ENCODE measurements at places on chromosomes 4 and X. TPM values are rescaled to one million over a fixed set of nuclear protein-coding genes. Genes with fewer than 3 reads are reported as not detected.
A peak's percentile ranks its signal among the peaks of the same experiment; 100 is the strongest.

The FGA gene
- polyA plus RNA-seq = not detected

The RBMXL3 gene
- not detected for polyA plus RNA-seq

GRCh38 chr4:181477591-181477990 is 765.6 kb upstream of the TENM3 start:
- no peaks in the 10 kb centered on the region for H3K36me3 ChIP-seq
- H3K27me3 ChIP-seq = no peaks in the 10 kb centered on the region
- no peak overlapping the region for H3K27ac ChIP-seq
- H3K4me3 ChIP-seq = no peak overlapping the region
- no peaks in the 10 kb centered on the region for H3K4me1 ChIP-seq
- DNase-seq = no peak

The NEXMIF gene
- not detected for polyA plus RNA-seq

The TCEAL5 gene
- not detected for polyA plus RNA-seq

- H3K27ac ChIP-seq = no peak overlapping the region
- H3K4me1 ChIP-seq = no peaks in the 10 kb centered on the region
- no peak overlapping the region for H3K4me3 ChIP-seq
These were observed 345.2 kb downstream of the KLHL13 start for GRCh38 chrX:117771384-117771783.

The ARR3 gene
- not detected for polyA plus RNA-seq

DNA sequence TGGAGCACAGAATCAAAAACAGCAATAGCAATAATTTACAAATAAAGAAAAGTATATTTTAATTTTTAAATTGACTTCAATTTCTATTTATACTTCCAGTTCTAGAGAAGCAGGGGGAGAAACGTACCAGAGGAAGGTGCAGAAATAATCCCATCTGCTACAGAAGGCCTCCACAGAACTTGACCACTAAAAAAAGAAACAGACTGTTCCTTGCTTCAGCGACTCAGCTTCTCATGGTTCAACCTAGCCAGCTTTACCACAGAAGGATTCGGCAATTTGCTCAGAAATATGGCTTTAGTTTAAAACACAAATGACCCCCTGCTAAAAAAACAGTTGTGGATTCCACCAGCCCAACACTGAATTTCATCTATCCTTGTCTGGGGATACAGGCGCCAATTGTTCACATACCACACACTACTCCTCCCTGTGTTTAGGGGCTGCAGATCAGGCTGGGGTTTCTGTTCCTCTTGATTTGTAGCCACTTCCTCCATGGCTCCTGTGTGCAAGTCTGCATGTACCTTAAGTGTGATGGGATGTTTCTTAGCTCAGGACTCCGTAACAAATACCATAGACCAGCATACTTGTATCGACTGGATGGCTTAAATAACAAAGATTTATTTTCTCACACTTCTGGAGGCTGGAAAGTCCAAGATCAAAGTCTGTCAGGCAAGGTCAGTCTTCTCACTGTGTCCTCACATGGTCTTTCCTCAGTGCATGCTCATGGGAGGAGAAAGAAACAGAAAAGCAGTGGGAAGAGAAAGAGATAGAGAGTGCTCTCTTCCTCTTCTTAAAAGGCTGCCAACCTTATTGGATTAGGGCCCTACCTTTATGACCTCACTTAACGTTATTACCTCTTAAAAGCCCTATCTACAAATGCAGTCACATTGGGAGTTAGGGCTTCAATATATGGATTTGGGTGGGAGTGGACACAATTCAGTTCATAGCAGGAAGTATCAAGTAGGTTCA is 79.1 kb downstream of the AMOT start:
- no peaks in the 10 kb centered on the region for H3K36me3 ChIP-seq
- peaks cover 14% of the 10 kb centered on the region for H3K4me1 ChIP-seq
- DNase-seq = peak; percentile 46

DNA sequence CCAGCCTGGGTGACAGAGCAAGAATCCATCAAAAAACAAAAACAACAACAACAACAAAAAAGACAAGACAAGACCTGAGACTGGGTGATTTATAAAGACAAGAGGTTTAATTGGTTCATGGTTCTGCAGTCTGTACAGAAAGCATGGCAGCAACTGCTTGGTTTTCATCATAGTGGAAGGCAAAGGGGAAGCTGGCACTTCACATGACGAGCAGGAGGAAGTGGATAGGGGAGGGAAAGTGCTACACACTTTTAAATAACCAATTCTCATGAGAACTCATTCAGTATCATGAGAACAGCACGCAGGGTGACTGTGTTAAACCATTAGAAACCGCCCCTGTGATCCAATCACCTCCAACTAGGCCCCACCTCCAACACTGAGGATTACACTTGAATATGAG is 28.4 kb upstream of the SLC10A7 start:
- no peak overlapping the region for H3K27ac ChIP-seq
- H3K36me3 ChIP-seq = no peaks in the 10 kb centered on the region
- H3K27me3 ChIP-seq = peaks cover 15% of the 10 kb centered on the region
- no peak for DNase-seq
- H3K4me1 ChIP-seq = no peaks in the 10 kb centered on the region

The CFAP99 gene
- polyA plus RNA-seq = not detected
